ENCODE measurements at places on chromosomes 16 and 17.

- no peak for DNase-seq
These were observed 364.8 kb downstream of the CA10 start for GRCh38 chr17:51793686-51794085.

- DNase-seq = no peak
These were observed 22.1 kb downstream of the RAI1 start for GRCh38 chr17:17703140-17703919.

- DNase-seq = no peak
These were observed 29.1 kb downstream of the DUSP14 start for GRCh38 chr17:37518826-37519225.

GRCh38 chr16:4098501-4098900 lies 17.7 kb downstream of the ADCY9 start:
- no peak for DNase-seq

DNA sequence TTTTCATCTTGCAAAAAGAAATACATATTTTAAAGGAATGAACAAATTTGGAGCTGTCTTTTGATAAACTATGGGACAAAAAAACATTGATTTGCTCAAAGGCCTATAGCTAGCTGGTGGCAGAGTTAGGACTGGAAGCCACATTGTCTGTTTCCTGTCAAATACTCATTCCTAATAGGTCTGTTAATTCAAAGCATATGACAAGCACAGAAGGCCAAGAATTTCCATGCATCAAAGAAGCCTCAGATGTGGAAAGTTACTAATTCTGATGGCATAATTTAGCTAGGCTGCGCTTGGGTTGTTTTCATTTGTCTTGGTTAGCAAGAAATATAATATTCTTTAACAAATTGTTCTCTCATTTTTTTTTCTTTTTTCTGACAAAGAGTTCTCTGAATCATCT lies 98.0 kb downstream of the CDK5R1 start:
- no peak for DNase-seq

DNA sequence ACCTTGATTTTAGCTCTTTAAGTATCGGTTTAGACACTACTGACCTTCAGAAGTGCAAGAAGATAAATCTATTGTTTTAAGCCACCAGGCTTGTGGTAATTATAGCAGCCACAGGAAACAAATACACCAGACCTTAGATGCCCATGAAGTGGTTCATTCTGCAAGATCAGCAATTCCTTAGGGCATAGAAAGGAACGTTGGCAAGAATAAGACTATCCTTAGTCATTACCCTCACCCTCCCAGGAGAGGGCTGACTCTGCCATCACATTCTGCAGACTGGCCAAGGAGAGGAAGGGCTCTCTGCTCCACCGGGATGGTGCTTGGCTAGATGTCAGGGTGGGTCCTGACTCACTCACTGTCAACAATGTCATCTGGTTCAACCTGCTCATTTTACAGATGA lies 14.1 kb upstream of the NDEL1 start:
- DNase-seq = no peak

DNA sequence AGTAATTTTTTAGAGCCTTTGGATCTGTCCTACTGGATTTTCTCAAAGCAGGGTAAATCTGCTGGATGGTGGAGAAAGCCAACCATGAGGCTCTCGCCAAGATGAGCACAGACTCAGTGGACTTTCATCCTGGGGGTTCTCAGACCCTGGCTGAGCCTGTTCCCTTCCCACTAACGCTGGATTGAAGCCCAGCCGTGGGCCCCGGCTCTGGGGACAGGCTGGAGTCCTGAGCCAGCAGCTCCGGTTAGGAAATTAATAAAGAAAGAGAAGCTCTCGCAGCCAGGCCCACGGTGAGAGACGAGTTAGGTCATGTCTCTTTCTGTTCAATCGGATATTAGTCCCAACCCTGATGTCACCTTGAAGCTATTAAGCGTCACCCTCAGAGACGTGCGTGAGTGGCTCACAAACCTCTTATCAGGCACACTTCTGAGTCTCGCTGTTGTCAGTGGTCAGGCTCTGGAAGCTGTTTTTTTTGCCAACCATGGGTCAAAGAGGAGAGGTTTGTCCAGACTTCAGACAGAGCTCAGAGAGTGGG lies 27.1 kb downstream of the MEOX1 start:
- no peak for DNase-seq

GRCh38 chr16:74607962-74608356 lies 1.0 kb upstream of the GLG1 start:
- DNase-seq = no peak

DNA sequence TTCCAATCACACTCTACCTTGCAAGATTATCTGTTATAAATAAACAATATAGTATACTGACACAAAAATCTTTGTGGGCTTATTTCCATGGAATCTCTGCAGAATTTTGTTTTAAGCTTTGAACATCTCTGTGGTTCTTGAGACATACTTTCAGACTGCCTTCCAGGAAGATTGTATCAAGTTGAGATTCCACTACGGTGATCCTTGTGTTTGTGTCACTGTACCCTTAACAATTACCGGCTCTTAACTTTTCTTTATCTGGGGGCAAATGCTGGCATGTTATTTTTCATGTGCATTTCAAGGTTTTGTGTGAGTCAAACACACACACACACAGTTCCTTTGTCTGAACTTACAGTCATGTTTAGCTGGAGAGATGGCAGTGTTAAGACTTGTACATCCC lies 472.7 kb upstream of the HSBP1 start:
- DNase-seq = no peak

- no peak for DNase-seq
These were observed 152.4 kb downstream of the SSH2 start for GRCh38 chr17:29777663-29778062.

DNA sequence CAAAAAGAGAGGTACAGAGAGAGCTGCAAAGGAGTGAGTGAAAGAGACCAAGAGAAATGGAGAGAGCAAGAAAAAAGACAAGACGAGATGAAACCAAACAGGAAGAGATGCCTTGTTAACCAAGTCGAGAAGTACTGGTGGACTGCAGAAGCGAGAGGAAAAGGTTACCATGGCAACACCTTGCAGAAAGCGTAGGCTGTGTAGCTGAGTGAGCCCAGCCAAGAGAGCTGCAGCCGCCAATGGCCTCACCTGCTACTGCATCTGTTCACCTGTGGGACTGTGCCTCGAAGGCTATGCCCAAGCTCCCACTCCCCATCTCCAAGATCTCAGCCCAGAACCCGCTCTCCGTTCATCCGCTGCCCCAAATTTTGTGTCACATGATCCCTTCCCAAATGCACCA lies 161.3 kb downstream of the SLC39A11 start:
- DNase-seq = no peak

- no peak for DNase-seq
These were observed 40.7 kb downstream of the DNAJA2 start for GRCh38 chr16:46932802-46933201.

GRCh38 chr16:65546353-65546791 lies 424.5 kb upstream of the CDH11 start:
- DNase-seq = no peak

- DNase-seq = no peak
These were observed 13.3 kb downstream of the TSPOAP1 start for GRCh38 chr17:58315281-58315711.

DNA sequence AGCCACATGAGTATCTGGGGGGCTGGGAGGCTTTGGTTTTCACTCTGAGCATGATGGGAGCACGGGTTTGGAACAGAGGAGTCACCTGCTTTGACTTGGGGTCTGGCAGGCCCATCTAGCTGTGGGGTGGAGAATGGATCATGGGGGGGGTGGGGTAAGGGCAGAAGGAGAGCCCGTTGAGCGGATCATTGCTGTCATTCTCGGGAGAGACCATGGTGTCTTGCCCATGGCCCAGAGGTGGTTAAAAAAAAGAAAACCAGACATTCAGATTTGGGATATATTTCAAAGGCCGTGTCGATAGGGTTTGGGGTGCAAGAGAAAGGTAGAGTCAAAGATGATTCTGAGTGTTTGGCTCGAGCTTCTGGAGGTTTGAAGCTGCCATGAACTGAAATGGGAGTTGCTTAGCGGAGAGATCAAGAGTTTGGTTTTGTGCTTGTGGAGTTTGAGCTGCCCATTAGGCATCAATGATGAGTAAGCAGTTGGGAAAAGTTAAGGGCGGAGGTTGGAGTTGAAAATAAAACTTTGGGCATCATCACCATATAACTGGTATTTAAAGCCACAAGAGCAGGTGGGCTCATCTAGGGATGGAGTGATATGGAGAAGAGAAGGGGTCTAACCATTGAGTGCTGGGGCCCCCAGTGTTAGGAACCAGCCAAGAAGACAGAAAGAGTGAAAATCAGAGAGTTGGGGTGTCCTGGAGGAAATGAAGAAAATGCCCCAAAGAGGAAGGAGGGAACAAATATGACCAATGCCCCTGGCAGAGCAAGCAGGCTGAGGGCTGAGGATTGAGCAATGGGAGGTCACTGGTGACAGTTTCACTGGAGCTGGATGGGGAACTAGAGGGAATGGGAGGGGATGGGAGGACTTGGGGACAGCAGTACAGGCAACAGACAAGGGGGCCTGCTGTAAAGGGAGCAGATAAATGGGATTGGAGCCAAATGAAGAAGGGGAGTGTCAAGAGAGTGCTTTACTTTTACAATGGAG lies 1.9 kb downstream of the NOD2 start:
- no peak for DNase-seq

DNA sequence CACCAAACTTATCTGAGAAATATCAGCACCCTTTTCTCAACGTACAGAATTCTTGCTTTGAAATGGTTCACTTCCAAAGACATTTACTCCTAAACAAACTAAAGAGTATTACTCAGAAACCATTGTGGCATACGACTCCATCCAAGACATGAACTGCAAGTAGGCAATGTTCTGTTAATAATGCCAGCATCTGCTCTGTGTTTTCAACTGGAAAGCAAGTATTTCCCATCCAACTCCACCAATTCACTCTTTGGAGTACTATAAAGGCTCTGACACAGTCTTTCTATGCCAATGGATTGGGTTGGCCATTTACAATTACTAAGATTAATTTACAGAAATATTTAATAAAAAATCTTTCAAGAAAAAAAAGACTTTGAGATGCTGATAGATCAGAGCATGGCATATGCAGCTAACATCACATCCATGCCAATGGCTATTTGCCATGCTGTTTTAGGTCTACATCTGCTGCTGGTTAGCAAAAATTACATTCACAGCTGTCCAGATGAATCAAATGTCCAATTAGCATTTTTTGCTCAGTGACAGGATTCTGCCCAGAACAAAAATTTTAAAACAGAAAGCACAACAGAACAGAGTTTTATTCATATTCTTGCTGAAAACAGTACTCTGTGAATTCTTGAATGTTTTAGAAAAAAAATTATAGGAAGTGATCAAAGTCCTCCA lies 65.9 kb upstream of the HLF start:
- DNase-seq = no peak

DNA sequence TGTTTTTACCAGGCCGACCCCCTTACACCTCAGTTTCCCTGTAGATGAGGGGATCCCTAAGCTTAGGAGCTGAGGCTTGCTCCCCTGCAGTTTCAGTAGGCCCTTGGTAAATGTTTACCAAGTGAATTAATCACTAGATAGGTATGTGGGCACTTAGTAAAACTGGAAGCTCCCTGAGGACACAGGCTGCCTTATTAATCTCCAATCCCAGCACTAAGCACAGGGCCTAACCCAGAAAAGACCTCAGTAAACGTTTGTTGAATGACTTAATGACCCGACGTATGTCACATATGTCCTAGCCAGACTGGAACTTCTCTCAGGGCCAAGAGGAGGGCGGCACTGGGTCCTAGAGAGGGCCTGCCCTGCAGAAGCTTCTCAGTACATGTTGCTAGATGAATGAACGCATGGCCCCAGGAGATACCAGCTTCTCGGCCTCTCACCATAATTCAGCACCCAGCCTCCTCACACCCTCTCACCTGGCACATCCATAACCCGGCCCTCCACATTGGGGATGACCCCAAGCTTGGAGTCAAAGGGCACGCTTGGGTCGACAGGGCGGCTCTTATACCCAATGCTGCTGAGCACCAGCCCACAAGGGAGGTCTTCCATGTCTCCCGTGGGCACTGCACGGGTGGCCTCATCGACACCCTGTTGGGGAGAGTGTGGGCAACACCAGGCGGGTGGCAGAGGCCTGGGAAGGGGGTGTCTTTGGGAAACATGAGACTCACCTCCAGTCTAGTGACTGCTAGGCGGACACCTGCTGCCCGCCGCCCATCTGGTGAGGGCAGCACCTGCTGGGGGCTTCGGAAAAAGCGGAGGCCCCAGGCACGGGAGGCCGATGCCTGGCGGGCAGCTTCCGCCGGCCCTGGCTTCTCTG lies 4.0 kb upstream of the GRIN2C start:
- no peak for DNase-seq

GRCh38 chr16:67865318-67865717 lies 7.5 kb upstream of the EDC4 start:
- no peak for DNase-seq

DNA sequence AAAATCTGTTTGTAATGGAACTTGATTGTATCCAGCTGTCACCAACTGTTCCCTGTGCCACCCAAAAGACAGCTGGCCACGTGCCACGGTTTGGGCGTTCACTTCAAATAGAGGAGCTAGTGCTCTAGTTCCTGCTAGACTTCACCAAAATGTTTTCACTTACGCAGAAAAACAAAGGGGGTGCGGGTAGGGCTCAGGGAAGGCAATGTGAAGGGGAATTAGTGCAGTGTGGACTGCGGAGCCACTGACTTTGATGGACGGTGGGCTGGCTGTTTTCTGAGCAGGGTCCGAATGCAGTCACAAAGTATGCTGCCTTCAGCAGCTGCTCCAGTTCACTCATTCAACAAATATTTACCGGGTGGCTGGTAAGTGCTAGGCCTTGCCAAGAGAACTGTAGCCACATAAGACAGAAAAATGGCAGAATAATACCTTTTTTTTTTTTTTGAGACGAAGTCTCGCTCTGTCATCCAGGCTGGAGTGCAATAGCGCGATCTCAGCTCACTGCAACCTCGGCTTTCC lies 7.6 kb upstream of the CYTH1 start:
- DNase-seq = no peak

GRCh38 chr16:81937305-81938038 lies 73.8 kb downstream of the SDR42E1 start:
- no peak for DNase-seq

Data from activated T-cell treated with anti-CD3 and anti-CD28 coated beads, Interleukin-2, amount 50 U/mL, for 48 hours (primary cell).